ENCODE measurements at places on chromosomes 7 and 10.
A peak's percentile ranks its signal among the peaks of the same experiment; 100 is the strongest.

DNA sequence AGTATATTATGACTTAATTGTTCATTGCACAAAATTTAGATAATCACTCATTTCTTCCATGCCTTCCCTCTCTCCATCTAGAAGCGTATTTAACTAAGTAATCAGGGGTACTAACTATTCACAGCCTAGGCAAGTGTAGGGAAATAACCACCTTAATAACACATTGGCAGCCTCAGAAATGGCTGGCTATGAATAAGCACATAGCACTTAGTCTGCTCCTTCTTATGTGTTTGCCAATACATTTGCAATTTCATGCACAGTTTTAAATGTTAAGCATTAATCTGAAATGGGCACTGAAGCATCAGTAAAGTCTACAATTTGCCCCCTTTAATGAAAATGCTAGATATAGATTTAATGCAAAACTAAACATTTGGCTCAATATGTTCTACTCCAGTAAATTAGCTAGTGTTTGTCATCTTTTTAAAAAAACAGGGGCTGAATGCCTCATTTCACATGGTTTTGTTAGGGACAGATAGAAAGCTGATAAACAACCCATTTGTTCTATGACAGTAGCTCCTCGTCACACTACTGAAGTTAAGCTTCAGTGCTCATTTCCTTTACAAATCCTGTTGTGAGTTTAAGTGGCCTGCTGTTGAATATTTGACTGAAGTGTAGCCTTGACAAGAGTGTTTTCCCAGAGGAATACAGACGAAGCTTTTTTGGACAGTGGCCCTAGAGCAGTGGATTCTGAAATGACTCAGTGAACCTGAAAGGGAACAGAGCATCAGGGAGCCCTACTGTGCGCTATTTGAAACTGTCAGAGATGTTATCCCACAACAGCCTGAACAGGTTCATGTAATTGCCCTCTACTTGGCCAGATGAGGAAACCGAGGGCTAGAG lies 30.5 kb downstream of the HHEX start:
- no peak for DNase-seq

- no peak for DNase-seq
These were observed 6.7 kb downstream of the FRAT1 start for GRCh38 chr10:97325754-97326153.

DNA sequence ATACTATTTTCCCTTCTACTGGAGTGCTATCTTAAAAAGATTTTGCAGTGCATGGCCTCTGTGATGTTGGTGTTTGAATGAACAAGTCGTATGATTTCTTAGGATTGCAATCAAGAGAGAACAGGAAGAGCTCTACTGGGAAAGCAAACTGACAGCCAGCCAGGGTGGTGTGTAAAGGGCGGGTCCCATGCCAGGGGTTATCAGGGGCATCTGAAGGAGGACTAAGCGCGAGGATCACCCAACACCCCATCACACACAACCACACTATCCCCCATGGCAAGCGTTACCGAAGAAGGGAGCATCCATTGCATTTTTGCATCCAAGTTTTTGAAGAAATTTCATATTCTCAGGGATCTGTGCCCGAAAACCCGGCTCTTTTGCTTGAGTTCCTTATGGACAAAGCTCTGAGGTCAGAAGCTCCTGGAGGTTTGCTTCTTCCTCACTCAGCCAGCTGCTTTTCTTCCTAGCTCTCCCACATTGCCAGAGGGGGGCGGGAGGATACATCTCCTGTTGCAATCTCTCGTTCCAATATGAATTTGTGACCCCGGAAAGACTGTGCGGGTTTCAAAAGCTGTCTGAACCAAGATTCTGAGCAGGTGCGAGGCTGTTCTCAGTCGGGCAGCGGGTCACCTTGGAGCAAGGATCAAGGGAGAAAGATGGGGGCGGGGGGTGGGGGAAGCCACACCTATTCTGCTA lies 5.2 kb downstream of the NEUROD6 start:
- peak; percentile 84 for DNase-seq

DNA sequence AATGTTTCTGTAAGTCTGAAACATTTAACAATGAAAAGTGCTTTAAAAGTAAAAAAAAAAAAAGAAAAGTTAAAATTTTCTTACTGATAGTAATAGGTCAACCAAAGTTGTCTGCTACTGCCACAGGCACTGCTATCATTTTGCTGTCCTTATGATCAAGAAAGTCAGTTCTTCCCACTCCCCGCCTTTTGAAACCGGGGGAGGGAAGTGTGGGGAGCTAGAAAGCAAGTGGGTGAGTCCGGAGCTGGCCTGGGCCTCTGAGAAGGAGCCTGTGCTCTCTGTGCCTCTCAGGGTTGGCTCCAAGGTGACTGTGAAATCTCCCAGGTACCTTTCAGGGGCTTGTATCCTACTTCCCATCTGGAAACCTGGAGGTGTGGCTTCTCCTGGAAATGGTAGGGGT lies 7.3 kb downstream of the C7orf57 start:
- no peak for DNase-seq

GRCh38 chr10:73744664-73744975 lies 448 bp downstream of the SEC24C start:
- no peak for DNase-seq

DNA sequence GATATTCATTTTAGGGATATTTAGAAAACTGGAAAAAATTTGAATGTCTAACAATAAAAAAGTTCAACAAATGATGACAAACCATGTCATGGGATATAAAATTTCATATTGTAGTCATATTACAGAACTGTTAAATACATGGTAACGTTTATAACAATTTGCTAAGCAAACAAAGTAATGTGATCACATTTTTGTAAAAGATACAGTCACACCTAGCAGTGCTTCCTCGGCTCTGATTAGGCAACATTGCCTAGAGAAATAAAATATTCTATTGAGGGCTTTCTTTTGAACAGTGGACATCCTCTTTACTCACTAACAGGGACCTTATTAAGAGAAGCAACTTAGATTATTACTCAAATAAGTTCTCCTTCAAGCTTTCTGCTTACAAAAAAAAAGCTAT lies 605.5 kb downstream of the GATA3 start:
- DNase-seq = no peak

DNA sequence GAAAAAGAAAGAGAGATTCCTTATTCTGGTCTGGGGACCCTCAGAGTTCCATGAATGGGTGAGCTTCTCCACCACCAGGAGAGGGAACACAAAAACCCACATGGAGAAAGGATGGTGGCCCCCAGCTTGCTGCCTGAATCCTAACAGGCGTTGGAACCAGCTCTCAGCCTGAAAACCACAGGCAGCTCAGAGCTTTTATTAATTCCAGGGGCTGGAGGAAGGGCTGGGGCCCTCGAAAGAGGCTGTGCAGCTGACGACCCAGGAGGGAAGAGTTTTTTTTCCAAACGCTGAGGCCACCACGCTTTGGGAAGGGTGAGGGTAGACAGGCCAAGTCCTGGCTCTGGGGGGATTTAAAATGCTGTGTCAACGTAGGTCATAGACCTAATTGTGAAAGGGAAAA lies 10.8 kb upstream of the ELN start:
- no peak for DNase-seq
